ENCODE measurements at places on chromosomes 5 and 9. TPM values are rescaled to one million over a fixed set of nuclear protein-coding genes. Genes with fewer than 3 reads are reported as not detected.

Gene IGFBPL1
- not detected for total RNA-seq

Gene HSD17B3
- total RNA-seq, result 4.5 TPM

Gene POLK
- total RNA-seq, result 63.8 TPM

Gene PCDHB5
- 4.4 TPM for total RNA-seq

Gene ARL14EPL
- total RNA-seq, result not detected

Gene FCN1
- total RNA-seq, result 16.1 TPM

Gene TUSC1
- 11.4 TPM for total RNA-seq

Gene EIF4E1B
- not detected for total RNA-seq

Gene TICAM2
- 5.9 TPM for total RNA-seq

- no peak for DNase-seq
Measured at GRCh38 chr5:44454002-44454401, 64.8 kb upstream of the FGF10 start.

DNA sequence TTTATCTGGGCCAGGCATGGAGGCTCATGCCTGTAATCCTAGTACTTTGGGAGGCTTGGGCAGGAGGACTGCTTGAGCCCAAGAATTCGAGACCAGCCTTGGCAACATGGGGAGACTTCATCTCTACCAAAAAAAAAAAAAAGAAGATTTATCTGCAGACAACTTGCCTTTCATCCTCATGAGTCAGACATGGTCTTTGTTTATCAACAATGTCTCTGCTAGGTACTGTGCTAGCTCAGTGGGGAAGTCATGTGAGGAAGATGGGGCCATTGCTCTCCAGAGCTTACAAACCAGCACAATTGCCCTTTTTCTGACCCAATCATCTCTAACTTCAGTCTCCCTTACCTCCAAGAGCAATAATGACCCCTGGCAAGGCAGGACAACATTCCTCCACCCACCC, 1.6 kb downstream of the URM1 start:
- DNase-seq, result no peak

- no peak for DNase-seq
Measured at GRCh38 chr5:102858808-102859207, 103.7 kb downstream of the PAM start.

- DNase-seq, result no peak
Measured at GRCh38 chr5:73155271-73156222, 17.4 kb upstream of the TMEM174 start.

GRCh38 chr9:69317894-69318293, 7.1 kb upstream of the ENTREP1 start:
- DNase-seq, result no peak

DNA sequence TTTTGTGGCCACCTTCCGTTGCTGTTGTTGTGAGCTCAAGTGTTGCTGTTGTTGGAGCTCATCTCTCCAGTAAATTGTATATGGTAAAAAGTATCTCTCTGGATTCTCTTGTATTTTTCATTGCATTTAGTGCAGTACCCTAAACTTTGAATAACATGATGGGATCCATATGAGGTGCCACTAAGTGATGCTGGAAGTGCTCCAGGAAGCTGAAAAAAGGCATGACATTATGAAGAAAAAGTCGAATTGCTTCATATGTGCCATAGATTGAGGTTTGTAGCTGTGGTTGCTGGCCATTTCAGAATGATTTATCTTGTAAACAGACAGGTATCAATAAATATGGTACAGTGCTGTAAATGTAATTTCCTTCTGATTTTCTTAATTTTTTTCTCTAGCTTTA, 5.5 kb downstream of the MARCHF6 start:
- DNase-seq, result no peak

- DNase-seq, result no peak
Measured at GRCh38 chr5:32584646-32585045, 711 bp upstream of the SUB1 start.

GRCh38 chr9:86948074-86948929, 996 bp upstream of the GAS1 start:
- DNase-seq, result peak; percentile 89

DNA sequence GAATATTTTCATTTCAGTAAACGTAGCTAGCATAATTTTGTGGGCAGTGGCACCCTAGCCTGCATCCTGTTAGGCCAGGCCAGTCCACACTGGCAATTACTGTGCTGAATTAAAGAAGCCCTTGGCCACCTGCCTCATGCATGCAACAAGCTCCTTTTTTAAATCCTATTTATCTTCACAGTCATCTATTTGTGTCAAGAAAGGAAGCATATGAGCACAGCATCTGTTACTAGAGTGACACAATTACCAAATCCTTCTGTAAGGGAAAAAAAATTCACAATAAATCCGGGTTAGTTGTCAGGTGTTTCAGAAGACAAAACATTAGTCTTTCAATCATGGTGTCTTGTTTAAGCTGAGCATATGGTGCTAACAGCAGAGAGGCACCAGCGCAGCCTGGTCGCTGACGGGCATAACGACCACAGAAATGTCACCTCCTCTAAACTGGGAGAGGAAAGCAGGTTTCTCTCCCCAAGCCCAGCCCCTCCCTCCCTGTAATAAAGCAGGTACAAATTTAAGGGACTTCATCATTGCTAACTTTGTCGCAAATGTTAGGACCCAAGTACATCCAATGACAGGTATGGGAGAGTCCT, 520.6 kb downstream of the CTNND2 start:
- no peak for DNase-seq

GRCh38 chr5:140628711-140629110, 4.3 kb downstream of the CD14 start:
- DNase-seq, result no peak

- DNase-seq, result no peak
Measured at GRCh38 chr5:133108481-133108921, 56.7 kb downstream of the HSPA4 start.

DNA sequence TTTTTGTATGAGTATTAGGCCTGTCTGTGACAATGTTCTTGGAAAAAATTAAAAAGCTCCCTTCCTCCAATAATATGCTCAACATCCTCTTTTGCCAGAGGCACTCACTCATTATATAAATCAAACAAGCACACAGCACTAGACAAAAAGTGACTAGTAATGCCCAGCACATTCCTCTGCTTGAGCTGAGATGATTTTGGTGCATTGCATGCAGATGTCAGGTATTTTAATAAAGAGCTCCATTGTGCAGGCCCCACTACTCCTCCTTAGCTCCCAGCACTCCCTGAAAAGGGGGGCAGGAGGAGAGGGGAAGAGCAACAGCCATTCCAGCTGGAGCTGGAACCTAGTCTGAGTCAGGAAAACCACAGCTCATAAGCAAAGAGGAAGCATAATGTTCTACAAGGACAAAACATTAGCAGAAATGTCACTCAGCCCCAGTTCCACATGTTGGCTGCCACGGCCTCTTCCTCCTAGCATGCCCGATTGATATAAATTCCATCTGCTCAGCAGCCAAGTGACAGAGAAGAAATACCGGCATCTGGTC, 348.5 kb downstream of the BNC2 start:
- DNase-seq, result no peak

DNA sequence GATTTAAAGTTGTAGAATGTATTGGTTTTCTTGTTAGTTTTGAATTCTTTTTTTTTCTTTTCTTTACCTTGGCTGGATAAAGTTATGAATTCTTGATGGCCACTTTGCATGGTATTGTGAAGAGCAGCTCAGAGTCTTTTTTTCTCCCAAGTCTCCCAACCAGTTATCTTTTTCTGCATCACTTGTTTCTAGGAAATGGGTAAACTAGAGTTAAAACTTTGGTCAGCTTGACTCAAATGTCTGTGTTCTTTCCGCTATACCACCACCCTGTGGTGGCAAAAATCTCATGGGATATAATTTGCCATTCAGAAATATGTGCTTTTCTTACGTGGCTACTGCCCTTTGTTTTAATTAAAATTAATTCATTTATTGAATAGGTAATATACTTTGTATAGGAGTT, 113.2 kb downstream of the UNC13B start:
- no peak for DNase-seq

Data from sciatic nerve (tissue), 2 donors.